Cardiac muscle cell (in vitro differentiated cells and primary cell): ENCODE measurements at places on chromosomes 13 and 19. TPM values are rescaled to one million over a fixed set of nuclear protein-coding genes. Genes with fewer than 3 reads are reported as not detected.

Gene GRK1
- total RNA-seq = 0.21 and 1.2 TPM in 2 replicates

Gene RNF17
- total RNA-seq = not detected in 2 replicates

Gene SIGLECL1
- not detected in 2 replicates for total RNA-seq

- no peaks in the 10 kb centered on the region for H3K27me3 ChIP-seq
- H3K4me1 ChIP-seq = peaks cover 12% of the 10 kb centered on the region
- DNase-seq = no peak
- H3K4me3 ChIP-seq = no peak overlapping the region
- no peak overlapping the region for H3K27ac ChIP-seq
These were observed 93.4 kb downstream of the COL4A1 start for GRCh38 chr13:110213461-110214074.

DNA sequence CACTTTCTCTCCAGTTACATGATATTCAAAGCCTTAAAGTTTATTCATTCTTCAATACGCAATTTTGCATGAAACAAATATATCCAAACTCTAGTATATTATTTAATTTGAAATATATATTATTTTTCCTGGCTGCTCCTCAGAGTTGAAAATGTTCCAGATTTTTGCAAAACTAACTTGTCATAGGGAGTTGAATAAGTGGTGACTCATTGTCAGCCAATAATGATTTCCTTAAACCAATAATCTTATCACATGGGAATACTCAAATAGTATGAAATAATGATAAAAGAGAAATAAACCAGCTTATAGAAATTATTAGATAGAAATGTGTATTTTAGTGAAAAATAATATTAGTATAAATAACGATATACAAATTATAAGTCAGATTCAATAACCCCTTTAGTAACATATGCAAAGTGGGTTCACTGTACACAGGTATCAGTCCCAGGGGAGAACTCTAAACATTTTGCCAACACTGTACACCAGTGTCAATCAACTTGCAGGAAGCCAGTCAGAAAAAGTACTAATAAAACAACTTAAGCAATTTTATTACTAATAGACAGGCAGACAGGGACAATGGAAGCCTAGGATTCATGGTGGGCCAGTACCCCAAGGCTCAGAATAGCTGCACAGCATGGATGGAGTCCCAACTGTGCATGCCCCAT lies 222.6 kb upstream of the KLHL1 start:
- H3K27ac ChIP-seq = no peak overlapping the region
- DNase-seq = no peak
- H3K27me3 ChIP-seq = no peaks in the 10 kb centered on the region
- no peaks in the 10 kb centered on the region for H3K36me3 ChIP-seq

Gene FPR1
- not detected in 2 replicates for total RNA-seq

Gene KCTD12
- 194 and 242 TPM in 2 replicates for total RNA-seq

- peaks cover 19% of the 10 kb centered on the region for H3K27me3 ChIP-seq
- peaks cover 17% of the 10 kb centered on the region for H3K4me1 ChIP-seq
- H3K4me3 ChIP-seq = peak within 1 kb of the TSS; percentile 37
- peaks cover 6% of the 10 kb centered on the region for H3K36me3 ChIP-seq
- DNase-seq = peak; percentile 47
These were observed at the start of gene GRIN2D for GRCh38 chr19:48393559-48394330. TSS of gene GRIN2D (plus strand) at chr19:48393668. CDS start at chr19:48398393, 4,725 bp downstream.

Gene ZNF146
- total RNA-seq = 57.4 and 83.4 TPM in 2 replicates

- peaks cover 52% of the 10 kb centered on the region for H3K36me3 ChIP-seq
- H3K4me1 ChIP-seq = no peaks in the 10 kb centered on the region
These were observed 12.1 kb upstream of the UPF3A start for GRCh38 chr13:114269281-114269770.

GRCh38 chr13:31100721-31101120 lies 61.0 kb downstream of the HSPH1 start:
- H3K4me1 ChIP-seq = no peaks in the 10 kb centered on the region
- no peak overlapping the region for H3K27ac ChIP-seq
- H3K36me3 ChIP-seq = no peaks in the 10 kb centered on the region
- no peak for DNase-seq
- H3K4me3 ChIP-seq = no peak overlapping the region

GRCh38 chr13:61768175-61768574 lies 352.5 kb upstream of the PCDH20 start:
- no peaks in the 10 kb centered on the region for H3K36me3 ChIP-seq
- H3K4me1 ChIP-seq = no peaks in the 10 kb centered on the region
- DNase-seq = peak; percentile 10
- no peak overlapping the region for H3K4me3 ChIP-seq

DNA sequence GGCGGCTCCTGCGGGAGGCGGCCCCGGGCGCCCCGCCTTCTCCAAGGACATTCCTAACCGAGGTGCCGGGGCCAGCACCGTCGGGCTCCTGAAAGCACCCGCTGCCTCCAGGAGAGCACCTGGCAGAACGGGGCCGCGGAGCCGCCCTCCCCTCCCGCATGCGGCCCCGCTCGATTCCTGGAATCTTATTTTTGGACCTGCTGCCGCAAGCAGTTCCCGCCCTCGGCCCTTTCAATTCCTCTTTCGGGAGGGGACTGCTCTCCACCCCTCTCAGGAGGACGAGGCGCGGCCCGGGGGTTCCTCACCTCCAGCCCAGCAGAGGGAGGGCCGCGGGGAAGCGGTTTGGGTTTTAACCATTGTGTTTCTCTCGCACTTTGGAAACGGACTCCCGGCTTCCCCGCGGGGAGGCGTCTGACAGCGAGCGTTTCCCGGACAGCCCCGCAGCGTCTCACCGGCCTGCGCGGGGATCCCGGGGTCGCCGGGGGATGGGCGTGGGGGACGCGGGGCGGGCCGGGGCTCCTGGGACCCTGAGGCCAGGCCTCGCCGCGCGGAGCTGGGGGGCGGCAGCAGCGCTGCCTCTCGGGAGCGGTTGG lies 849 bp downstream of the GAS6 start:
- peak overlapping the region; percentile 40 for H3K4me3 ChIP-seq
- peak; percentile 49 for DNase-seq
- no peaks in the 10 kb centered on the region for H3K36me3 ChIP-seq
- H3K27ac ChIP-seq = peak overlapping the region; percentile 16

DNA sequence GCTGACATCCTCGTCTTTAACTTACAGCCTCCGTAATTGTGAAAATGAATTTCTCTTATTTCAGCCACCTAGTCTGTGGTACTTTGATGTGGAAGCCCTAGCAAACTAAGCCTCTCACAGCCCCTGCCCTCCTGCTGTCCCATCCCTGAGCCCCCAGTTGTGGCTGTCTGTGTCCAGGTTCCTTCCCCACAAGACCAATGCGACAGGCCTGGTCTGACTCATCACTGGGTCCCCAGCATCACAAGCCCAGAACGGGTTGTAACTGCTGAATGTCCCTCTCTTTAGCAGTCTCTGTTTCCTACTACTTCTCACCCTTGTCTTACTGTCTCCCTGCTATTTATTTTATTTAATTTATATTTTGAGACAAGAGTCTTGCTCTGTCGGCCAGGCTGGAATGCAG lies 5.7 kb downstream of the POU2F2 start:
- no peaks in the 10 kb centered on the region for H3K4me1 ChIP-seq
- peaks cover 11% of the 10 kb centered on the region for H3K27me3 ChIP-seq
- DNase-seq = no peak

- no peak for DNase-seq
- no peak overlapping the region for H3K27ac ChIP-seq
- no peak overlapping the region for H3K4me3 ChIP-seq
- H3K36me3 ChIP-seq = no peaks in the 10 kb centered on the region
- peaks cover 100% of the 10 kb centered on the region for H3K27me3 ChIP-seq
- H3K4me1 ChIP-seq = no peaks in the 10 kb centered on the region
These were observed 10.6 kb upstream of the SOX1 start for GRCh38 chr13:112056284-112056727.

DNA sequence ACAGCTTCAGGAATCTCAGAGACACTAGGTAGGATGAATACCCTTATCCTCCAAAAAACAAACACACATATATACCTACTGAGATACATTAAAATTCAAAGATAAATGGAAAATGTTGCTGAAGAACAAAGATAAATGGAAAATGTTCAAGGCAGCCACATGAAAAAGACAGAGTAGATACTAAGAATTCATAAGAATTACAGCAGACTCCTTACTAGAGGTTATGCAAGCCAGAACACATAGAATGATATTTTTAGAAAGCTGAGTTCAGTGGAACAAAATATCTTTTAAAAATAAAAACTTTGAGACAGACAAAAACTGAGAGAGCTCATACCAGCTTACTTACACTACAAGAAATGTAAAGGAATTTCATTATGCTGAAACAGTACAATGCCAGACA lies 35.6 kb downstream of the UCHL3 start:
- no peak overlapping the region for H3K27ac ChIP-seq
- DNase-seq = no peak
- H3K4me3 ChIP-seq = no peak overlapping the region
- H3K27me3 ChIP-seq = no peaks in the 10 kb centered on the region

- no peaks in the 10 kb centered on the region for H3K27me3 ChIP-seq
- H3K4me3 ChIP-seq = no peak overlapping the region
- H3K4me1 ChIP-seq = peaks cover 23% of the 10 kb centered on the region
- H3K36me3 ChIP-seq = peaks cover 17% of the 10 kb centered on the region
- H3K27ac ChIP-seq = peak overlapping the region; percentile 74
These were observed 1.9 kb upstream of the GPI start for GRCh38 chr19:34363094-34363493.

- H3K4me3 ChIP-seq = no peak overlapping the region
- peaks cover 76% of the 10 kb centered on the region for H3K36me3 ChIP-seq
- DNase-seq = no peak
- no peak overlapping the region for H3K27ac ChIP-seq
These were observed 24.1 kb downstream of the HNRNPM start for GRCh38 chr19:8468761-8469373.

DNA sequence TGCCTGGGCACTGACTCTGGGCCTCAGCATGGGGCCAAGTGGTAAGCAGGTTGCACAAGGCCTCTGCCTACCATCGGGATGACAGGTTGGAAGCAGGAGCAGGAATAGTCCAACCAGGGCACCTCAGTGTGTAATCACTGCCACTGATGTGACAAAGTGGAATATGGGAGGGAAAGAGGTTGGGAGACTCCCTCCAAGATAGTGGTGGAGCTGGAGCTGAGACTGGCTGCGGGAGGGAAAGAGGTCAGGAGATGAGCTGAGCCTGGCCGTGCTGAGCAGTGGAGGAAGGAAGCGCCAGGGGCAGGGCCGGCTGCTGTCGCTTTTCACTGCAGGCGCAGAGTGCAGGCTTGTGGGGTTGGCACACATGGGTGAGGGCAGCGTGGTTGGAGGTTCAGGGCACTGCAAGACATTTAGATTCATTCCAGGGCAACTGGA lies 6.8 kb downstream of the UPF3A start:
- DNase-seq = no peak
- H3K27ac ChIP-seq = no peak overlapping the region
- H3K4me3 ChIP-seq = no peak overlapping the region
- peaks cover 31% of the 10 kb centered on the region for H3K36me3 ChIP-seq
- no peaks in the 10 kb centered on the region for H3K27me3 ChIP-seq
- H3K4me1 ChIP-seq = peaks cover 6% of the 10 kb centered on the region

- no peak for DNase-seq
- H3K27ac ChIP-seq = no peak overlapping the region
- H3K4me3 ChIP-seq = no peak overlapping the region
- peaks cover 7% of the 10 kb centered on the region for H3K4me1 ChIP-seq
These were observed 263.7 kb downstream of the KCTD12 start for GRCh38 chr13:76622315-76623040.

GRCh38 chr19:4425537-4425936 lies 23.1 kb downstream of the CHAF1A start:
- H3K36me3 ChIP-seq = peaks cover 3% of the 10 kb centered on the region
- H3K4me3 ChIP-seq = no peak overlapping the region
- H3K4me1 ChIP-seq = no peaks in the 10 kb centered on the region

Gene CPB2
- total RNA-seq = not detected in 2 replicates

Gene ZNF345
- total RNA-seq = 2.3 and 2.5 TPM in 2 replicates

GRCh38 chr13:59686798-59687394 lies 476.8 kb downstream of the DIAPH3 start:
- DNase-seq = no peak
- no peaks in the 10 kb centered on the region for H3K27me3 ChIP-seq
- no peaks in the 10 kb centered on the region for H3K36me3 ChIP-seq
- H3K4me1 ChIP-seq = peaks cover 41% of the 10 kb centered on the region

Gene CTXN1
- 22.8 and 60.1 TPM in 2 replicates for total RNA-seq

GRCh38 chr19:48609571-48610108 lies 3.1 kb downstream of the SPACA4 start:
- H3K4me3 ChIP-seq = no peak overlapping the region
- no peak overlapping the region for H3K27ac ChIP-seq
- no peaks in the 10 kb centered on the region for H3K27me3 ChIP-seq
- no peaks in the 10 kb centered on the region for H3K36me3 ChIP-seq
- peaks cover 10% of the 10 kb centered on the region for H3K4me1 ChIP-seq
- no peak for DNase-seq

DNA sequence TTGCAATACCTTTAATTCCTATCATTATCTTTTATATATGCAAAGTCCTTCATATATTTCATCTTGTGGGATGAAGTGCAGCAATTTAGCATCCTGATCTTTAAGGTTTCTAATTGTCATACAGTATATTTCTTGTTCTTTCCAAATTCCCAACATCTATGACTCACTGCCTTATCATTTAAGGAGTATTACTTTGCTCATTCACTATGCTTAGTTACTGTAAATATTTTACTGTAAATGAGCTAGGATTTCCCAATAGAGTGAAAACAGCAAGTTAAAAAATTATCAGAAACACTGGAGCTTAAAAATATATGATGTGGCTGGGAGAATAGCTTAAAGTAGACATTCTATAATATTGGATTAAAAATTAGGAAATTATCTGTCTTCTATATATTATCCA lies 69.9 kb downstream of the SLITRK6 start:
- H3K4me3 ChIP-seq = no peak overlapping the region
- H3K4me1 ChIP-seq = no peaks in the 10 kb centered on the region

- H3K36me3 ChIP-seq = no peaks in the 10 kb centered on the region
- no peak overlapping the region for H3K27ac ChIP-seq
- no peak overlapping the region for H3K4me3 ChIP-seq
These were observed 1001.7 kb downstream of the PCDH17 start for GRCh38 chr13:58633226-58633625.

- H3K27me3 ChIP-seq = no peaks in the 10 kb centered on the region
- H3K27ac ChIP-seq = peak overlapping the region; percentile 72
These were observed 221.9 kb upstream of the SLC10A2 start for GRCh38 chr13:103288114-103288513.

Gene SMIM7
- total RNA-seq = 63.0 and 67.2 TPM in 2 replicates

Gene ZNF223
- total RNA-seq = 7.5 and 7.6 TPM in 2 replicates

DNA sequence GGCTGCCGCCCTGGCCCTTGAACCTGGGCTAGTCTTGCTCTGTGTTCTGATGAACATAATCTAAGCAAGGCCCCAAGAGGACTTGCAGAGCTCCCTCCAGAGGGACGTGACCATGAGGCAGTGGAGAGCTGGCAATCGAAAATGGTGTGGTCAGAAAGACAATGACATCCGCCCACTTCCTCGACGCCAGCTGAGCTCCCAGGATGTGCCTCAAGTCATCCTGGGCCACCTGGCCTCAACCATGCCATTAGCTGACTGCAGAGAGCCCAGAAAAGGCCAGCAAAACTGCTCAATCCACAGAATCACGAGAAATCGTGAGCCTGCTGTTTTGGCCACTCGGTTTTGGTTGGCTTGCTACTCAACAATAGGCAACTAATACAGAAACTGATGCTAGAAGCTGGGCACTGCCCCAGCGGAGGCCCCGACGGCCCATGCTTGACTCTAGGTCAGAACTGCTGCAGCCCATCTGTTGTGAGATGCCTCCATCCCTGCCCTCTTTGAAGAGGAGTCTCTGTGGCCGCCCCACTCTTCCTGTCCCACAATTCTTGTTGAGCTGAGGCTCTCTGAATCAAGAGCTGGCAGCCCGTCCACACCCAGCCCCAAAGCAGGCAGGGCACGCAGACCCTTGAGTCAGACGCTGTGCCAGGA lies 53.3 kb downstream of the STK24 start:
- no peak for DNase-seq
- no peaks in the 10 kb centered on the region for H3K27me3 ChIP-seq
- peaks cover 56% of the 10 kb centered on the region for H3K4me1 ChIP-seq
- H3K36me3 ChIP-seq = no peaks in the 10 kb centered on the region

Gene PABPC3
- total RNA-seq = 0.04 TPM in 1 of 2 replicates, not detected in the other

Gene TMEM255B
- total RNA-seq = 0.46 TPM in 1 of 2 replicates, not detected in the other

Gene DNAAF3
- 3.2 and 3.5 TPM in 2 replicates for total RNA-seq

GRCh38 chr13:106425661-106426060 lies 109.8 kb downstream of the EFNB2 start:
- H3K4me1 ChIP-seq = no peaks in the 10 kb centered on the region
- H3K36me3 ChIP-seq = no peaks in the 10 kb centered on the region
- DNase-seq = no peak
